Suprapubic skin (tissue), 4 donors: ENCODE measurements at places on chromosomes 12 and 14.
A peak's percentile ranks its signal among the peaks of the same experiment; 100 is the strongest.

DNA sequence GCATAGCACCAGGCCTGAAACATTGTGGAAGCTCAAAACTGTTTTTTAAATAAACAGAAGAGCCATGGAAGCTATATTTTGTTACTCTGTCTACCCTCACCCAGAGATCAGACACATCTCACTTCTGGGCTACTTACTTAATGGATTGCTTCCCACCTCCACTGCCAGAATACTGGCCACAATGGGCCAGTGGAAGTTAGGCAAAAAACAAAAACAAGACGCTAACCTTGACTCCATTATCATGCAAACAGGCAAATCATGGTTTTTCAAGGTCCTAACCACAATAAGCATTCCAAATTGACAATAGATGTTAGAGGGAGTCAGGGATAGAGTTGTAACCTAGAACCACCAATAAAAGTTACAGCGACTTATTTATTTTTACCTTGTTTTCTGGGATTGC is 52.7 kb upstream of the PTCSC3 start:
- no peak for DNase-seq

DNA sequence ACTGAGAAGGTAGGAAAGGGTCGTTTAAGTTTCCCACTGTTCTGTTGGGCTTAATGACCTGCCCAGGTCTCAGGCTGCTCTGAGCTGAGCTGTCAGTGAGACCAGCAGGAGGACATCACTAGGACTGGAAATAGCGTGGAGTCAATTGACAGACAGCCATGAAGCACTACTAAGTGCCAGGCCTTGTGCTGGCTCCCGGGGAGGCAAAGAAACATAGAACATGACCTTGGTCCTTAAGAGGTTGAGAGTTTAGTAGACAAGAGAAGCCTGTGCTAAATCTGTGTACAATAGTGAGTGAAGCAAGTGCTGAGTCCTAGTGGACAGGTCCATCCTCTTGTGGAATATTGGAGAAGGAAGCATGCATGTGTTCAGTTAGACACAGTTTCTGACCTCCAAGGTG is 239.2 kb downstream of the CACNA1C start:
- DNase-seq: no peak

DNA sequence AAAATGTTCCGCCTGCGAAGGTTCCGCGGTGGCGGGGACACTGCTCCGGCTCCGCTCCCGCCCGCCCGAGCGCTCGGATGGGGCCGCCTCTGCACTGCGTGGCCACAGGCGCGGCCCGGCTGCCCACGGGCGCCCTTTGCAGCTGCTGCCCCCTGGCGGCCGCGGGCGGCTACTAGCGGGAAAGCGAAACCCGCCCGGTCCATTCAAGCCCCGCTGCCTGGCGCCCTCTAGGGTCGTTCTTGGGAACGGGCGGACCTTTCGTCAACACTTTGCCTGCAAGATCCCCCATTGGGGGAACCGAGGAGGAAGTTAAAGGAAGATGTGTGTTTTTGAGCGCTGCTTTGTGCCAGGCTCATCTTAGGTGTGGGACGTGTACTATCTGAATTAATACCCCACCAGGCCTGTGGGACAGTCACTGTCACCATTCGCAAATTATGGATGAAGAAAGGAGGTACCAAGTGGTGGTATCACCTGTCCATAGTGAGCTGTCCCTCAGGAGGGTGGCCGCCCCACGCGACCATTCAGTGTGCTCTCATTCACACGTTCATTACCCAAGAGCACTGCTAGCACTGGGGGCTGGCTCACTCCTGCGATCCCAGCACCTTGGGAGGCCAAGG is 19.4 kb downstream of the GPR132 start:
- DNase-seq: peak; percentile 95

DNA sequence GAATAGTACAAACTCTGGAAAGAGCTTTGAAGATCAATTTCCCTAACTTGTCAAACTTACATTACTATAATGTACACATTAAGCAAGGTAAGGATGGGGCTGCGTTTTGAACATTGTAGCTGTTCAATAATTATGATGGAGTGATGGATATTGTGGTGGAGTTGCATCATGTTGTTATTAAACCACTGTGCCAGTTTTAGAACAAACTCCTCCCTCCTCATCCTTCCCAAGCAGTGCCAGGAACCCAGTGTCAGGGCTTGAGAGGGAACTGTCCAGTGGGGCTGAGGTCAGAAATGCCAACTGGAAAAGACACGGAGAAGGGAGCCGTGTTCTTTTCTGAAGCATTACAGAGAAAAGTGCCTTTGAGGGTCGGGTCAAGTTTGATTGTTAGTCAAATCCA is 31.9 kb upstream of the PAPOLA start:
- no peak for DNase-seq

DNA sequence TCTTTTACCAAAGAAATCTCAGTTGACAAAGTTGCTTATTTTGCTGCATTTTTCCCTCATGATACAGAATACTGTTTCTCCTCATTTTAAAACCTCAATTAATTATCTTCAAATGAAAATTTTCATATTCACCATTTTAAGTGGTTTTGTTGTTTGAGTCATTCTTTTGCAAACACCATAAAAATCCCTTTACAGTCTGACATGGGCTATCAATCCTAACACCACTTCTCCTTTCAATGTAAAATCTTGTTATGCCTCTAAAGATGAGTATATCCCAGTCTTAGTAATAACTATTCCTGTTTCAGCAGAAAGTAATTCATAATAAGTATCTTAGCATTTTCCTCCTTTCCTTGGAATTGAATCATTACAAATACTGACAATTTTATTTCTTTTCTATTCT is 192.2 kb downstream of the SYT1 start:
- DNase-seq: no peak

- no peak for DNase-seq
Measured at GRCh38 chr12:3995306-3995705, 122.1 kb upstream of the PARP11 start.

- DNase-seq: no peak
Measured at GRCh38 chr14:25750436-25750835, 700.5 kb upstream of the STXBP6 start.

GRCh38 chr14:73758392-73759182 is 44.4 kb upstream of the PNMA1 start:
- DNase-seq: no peak

- no peak for DNase-seq
Measured at GRCh38 chr14:48622980-48623379, 947.6 kb upstream of the MDGA2 start.

GRCh38 chr12:46342562-46343033 is 30.0 kb downstream of the SLC38A2 start:
- no peak for DNase-seq

- DNase-seq: no peak
Measured at GRCh38 chr12:33795536-33795935, 226.8 kb upstream of the ALG10 start.

DNA sequence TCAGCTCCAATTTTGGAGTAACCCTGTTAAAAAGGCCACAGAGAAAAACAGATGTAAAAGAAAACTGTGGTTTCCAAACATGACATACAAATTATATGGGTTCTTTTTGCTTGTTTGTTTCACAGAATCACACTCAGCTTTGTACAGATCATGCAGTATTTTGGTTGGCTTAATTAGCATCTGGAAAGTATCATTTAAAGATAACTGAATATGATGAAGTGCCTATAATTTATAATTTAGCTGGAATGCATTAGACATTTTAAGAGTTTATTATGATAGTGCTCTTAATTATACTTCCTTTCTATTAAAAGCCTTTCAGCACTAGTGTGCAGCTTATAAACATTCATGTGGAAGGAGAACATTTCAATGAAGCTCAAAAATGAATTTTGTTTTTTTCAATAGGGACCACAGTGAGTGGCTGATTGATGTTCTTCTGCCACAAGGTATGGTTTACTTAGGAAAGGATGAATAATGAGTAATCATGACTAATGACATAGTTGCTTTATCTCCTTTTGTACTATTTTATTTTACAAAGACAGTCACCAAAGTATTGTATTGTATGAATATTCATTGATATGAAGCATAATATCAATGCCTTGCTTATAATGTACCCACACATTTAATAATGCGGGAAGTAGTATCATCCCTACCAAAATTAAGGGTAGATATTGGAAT is 98.3 kb downstream of the UNC79 start:
- DNase-seq: no peak

DNA sequence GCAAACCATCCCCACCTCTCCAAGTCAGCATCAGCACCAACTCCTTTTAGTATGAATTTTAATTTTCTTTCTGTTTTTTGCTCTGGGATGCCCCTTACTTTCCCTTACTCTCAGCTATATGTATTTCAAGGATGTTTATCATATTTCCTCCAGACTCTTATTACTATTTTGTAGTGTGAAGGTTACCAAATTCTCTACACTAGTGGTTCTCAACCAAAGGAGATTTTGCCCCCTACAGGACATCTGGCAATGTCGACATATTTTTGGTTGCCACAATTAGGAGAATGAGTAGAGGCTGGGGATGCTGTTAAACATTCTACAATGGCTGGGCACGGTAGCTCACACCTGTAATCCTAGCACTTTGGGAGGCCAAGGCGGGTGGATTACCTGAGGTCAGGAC is 29.1 kb upstream of the SOS2 start:
- DNase-seq: no peak

GRCh38 chr14:35938770-35939169 is 112.6 kb downstream of the BRMS1L start:
- DNase-seq: no peak

GRCh38 chr14:65117769-65118745 is 15.7 kb upstream of the MAX start:
- DNase-seq: no peak

DNA sequence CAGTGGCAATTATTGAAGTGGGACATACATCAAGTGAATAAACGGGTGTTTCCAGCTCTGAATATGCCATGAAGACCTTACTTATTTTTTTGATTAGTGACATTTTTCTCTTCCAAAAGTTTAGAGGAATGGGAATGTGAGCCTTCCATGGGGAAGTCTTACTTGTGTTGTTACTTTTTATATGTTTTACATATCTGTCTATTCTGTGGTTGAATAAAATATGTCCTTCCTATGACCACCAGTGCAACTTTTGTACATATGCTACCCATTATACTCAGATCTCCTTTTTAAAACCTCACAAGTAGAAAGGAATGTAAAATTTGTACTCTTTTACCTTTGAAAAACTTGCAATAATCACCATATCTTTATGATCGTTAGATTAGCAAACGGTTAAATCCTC is 132.7 kb downstream of the MSRB3 start:
- DNase-seq: no peak

GRCh38 chr14:61326847-61327246 is 5.5 kb downstream of the PRKCH start:
- peak; percentile 80 for DNase-seq

DNA sequence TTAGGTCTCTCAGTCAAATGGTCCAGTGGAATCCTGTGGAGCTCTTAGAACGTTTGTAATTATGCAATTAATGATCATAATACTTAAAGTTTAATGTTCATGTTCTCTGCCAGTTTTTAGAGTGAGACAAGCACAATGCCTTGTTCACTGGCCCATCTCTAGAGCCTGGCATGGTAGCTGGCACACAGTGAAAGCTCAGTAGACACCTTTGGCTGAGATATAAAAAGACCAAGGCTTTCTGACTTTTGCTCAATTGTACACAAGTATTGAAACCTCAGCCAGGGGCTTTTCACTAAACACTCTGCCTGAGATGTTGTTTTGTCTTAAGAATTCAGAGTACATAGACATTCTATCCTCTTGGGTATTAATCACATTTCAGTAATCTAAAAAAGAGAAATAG is 241.8 kb upstream of the ATP2B1 start:
- no peak for DNase-seq

GRCh38 chr14:58574623-58575022 is 63.1 kb upstream of the DACT1 start:
- no peak for DNase-seq

GRCh38 chr14:89862856-89863255 is 91.7 kb downstream of the EFCAB11 start:
- no peak for DNase-seq

DNA sequence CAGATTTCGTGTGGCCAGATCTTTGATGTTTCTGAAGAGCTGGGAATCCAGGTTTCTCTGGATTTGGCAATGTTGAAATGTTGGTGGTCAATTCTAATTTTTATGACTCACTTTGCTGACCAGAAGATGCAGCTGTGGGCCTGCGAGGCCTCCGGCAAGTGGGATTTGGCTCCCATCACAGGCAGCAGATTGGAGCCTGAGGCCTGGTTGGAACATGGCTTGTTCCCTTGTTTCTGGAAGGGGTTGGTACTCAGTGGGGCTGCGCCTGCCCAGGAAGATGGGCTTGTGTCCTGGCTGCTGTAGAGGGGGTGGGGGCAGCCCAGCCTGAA is 23.1 kb downstream of the FBRSL1 start:
- no peak for DNase-seq

DNA sequence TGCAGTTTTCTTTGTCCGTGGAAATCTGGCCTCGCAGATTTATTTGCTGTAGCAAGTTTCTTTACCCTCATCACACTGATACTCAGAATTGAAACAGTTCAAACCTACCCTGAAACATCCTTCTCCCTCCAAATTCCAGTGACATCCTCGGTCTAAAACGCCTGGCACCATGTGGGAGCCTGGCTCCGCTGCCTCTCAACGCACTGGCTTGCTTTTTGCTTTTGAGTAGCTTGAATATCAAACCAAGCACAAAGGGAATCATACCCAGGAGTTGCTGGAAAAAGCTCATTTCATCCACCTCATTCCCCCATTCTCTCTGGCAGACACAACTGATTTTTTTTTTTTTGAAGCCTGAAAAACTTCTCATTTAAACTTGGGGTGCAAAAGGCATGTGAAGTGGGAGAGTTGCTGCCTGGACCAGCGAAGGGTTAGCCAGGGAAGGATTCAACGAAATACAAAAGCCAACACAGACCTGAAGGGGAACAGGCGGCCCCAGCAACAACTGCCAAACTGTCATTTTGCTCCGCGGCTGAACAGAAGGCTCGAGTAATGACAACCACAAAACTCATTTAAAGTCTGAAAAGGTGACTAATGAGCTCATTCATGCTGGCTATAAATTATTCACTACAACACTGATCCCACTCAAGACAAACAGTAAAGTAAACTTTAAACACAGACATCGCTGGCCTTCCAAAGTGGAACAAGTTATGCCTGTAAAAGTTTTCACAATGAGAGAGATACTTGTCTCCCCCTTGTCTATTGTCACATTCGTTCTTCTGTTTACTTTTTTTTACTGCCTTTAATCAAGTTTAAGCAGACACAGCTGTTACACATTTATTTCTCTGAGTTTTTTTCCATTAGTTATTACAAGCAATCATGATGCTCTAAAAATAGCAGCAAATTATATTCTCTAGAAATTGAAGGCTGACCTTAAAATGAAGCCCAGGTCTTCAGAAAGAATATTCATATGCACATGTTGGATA is 12.5 kb upstream of the FOXN3 start:
- no peak for DNase-seq
